ENCODE measurements at places on chromosomes 11 and 22.
A peak's percentile ranks its signal among the peaks of the same experiment; 100 is the strongest.

DNA sequence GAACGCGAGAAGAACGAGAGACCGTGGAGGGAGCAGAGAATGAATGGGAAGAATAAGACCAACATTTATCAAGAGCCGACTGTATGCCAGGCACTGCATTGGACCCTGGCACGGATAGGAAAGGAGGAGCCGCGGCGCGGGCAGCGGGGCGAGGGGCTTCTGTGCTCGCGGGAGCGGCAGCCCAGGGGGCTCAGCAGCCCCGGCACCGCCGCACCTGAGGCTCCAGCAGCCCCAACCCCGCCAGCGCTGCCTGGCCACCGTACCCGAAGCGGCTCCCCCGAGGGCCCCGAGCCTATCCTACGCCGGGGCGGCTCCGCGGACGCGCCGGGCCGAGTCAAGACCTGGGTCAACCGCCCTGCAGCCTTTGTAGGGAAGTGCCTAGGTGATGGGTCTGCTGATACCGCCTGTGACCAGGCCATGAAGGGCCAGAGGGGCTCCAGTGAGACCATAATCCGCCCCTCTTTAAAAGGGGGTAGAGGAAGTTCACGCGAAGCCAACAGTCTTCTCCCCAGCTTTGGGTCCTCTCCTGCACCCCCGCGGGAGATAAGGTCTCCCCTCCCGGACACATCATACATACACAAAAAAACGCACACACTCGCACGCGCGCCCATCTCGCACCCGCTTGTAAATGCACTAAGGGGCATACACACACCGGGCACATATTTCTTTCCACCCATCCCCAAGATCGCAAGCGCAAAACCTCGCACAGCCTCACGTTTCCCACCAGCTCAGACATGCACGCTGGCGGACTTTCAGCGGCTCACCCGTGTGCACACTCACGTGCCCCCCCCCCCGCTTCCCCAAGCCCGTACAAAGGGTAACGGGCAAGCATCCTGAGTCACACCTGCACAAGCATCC is 935 bp upstream of the RTN4RL2 start:
- no peak for DNase-seq

GRCh38 chr11:129896062-129896461 is 684 bp upstream of the NFRKB start:
- DNase-seq = no peak

- no peak for DNase-seq
Observed at GRCh38 chr22:36362932-36363331, 24.8 kb downstream of the MYH9 start.

DNA sequence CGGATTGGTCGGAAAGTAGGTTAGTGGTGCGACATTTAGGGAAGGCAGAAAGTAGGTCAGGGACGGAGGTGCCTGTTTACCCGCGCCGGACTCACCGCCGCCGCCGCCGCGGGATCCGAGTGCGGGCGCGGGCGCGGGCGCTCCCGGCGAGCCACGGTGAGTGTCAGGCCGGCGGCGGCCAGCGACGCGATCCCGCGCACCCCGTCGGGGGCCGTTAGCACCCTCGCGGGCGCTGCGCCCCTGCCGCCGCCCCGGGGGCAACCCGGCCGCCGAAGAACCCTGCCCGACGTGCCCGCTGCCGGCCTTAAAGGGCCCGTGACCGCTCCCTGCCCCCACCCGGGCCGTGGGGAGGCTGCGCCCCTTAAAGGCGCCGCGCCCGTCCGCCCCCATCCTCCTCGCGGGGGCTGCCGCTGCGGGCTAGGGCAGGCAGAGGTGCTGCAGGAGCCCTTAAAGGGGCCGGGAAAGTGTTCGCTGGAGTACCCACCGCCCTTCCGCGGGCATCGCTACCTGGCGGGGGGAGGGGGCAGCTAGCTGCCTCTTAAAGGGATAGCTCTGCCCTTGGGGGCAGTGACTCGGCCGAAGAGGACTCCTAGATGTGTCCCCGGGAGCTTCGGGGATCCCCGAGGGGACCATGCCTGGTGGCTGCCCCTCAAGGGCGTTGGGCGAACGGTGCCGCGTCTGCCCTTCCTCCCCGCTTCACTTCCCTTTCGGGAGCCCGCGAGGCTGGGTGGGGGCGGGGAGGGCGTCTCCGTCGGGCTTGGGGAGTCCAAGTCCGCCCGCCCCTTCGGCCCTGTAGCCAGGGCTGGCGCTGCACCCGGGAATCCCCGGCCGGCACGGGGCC is at the start of gene BMAL1:
Gene BMAL1, plus strand, starts transcription at position 23 of the 841 bp plus-strand sequence. CDS start 76,519 bp downstream, outside the sequence.
- peak; percentile 23 for DNase-seq

GRCh38 chr22:50529897-50530579 is at the start of gene TYMP:
TYMP (minus strand) TSS chr22:50530012; CDS start chr22:50529709, 303 bp downstream.
- DNase-seq = peak; percentile 62

- DNase-seq = no peak
Observed at GRCh38 chr11:80412604-80413003, 971.8 kb upstream of the TENM4 start.

GRCh38 chr22:27754247-27754887 is 47.2 kb downstream of the MN1 start:
- no peak for DNase-seq

- DNase-seq = no peak
Observed at GRCh38 chr11:33664827-33665226, 35.8 kb downstream of the C11orf91 start.

- no peak for DNase-seq
Observed at GRCh38 chr11:70671083-70671482, 272.8 kb downstream of the CTTN start.

DNA sequence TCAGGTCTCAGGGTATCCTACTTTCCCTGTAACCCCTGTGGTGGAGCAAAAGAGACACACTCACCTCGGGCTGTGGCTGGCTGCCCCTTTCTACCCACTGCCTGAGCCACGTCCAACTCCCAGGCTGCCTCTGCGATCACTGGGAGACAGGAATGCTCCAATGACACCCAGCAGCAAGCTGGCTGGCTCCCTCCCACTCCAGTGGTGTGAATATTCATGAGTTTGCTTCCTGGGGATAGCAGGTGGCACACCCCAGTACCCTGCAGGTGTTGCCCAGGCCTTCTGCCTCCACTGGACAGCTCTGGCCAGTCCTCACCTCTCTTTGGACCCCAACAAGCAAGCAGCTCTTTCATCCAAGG is 9.7 kb downstream of the GAL3ST1 start:
- DNase-seq = no peak

DNA sequence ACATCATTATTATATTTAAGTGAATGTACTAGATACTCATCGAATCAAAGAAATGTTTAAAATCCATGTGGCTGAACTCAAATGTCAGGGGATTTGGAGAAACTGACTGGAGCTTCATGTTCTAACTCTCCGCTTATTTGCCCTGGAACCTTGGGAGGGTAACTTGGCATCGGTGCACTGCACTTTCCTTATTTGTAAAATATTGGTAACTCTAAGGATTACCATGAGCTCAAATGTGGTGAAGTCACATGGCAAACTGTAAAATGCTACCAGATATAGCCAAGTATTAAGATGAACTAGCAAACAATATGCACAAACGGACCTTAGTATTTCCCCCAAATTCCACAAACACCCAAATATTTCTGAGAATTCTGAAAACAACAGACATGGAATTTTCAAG is 75.6 kb downstream of the ETS1 start:
- no peak for DNase-seq

DNA sequence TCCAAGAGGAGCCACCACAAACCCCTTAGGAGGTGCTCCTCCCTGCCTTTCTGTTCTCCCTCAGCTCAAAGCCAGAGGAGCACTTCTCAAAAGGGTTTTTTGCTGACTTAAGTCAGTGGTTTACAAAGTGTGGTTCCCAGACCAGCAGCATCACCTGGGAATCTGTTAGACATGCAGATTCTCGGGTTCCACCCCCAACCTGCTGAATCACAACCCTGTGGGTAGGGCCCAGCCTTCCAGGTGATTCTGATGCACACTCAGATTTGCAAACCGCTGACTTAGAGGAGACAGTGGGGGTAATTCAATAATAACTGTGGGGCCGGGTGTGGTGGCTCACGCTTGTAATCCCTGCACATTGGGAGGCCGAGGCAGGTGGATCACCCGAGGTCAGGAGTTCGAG is 22.8 kb downstream of the CREB3L1 start:
- no peak for DNase-seq

GRCh38 chr11:101199416-101199815 is 69.8 kb upstream of the PGR start:
- no peak for DNase-seq

- no peak for DNase-seq
Observed at GRCh38 chr11:134449713-134450112, 37.7 kb upstream of the B3GAT1 start.

DNA sequence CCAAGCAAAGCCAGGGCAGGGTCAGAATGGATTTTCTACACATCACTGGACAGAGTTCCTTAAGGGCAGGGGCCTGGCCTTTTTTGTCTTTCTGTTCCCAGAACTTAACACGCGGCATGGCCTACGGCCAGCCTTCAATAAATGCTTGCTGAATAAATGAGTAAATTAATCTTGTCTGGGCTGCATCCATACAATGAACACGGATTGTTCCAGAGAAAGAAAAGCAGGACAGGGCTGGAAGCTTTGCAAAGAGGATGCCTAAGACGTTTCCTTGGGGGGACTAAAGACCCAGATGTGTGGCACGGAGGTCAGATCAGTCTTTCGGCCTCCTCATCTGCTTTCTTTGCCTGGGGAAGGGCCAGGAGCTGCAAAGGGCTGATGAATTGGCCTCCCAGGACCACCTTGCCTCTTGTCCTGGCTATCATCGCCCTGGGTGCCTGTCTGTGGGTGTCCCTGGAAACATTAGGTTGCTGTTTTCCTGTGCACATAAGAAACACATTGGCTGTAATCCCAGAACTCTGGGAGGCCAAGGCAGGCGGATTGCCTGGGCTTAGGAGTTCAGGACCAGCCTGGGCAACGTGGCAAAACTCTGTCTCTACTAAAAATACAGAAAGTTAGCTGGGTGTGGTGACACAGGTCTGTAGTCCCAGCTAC is 20.8 kb upstream of the RFPL3 start:
- DNase-seq = no peak

DNA sequence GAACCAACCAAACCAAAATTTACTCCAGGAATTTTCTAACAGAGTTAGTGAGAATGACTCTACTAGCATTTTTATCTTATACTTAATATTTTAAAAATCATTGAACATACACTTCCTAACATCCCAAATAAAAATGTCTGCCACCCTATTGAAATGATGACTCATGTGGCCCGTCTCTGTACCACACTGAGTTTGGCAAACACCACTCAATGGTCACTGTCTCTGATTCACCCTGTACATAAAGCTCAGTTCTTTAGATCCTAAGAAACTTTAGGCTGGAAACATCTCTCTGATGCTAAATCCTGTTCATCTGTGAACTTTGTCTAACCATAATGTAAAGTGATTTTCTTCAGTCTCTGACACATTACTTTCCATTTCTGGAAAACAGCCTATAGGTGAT is 182.0 kb downstream of the CWF19L2 start:
- no peak for DNase-seq

GRCh38 chr22:31646186-31647019 is 15.6 kb downstream of the PISD start:
- no peak for DNase-seq

DNA sequence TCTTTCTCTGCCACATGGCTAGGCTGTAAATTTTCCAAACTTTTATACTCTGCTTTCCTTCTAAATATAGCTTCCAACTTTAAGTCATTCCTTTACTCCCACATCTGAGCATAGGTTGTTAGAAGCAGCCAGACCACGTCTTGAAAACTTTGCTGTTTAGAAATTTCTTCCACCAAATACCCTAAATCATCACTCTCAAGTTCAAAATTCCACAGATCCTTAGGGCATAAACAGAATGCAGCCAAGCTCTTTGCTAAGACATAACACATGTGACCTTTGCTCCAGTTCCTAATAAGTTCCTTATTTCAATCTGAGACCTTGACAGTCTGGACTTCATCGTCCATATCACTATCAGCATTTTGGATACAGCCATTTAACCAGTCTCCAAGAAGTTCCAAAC is 749.9 kb downstream of the METTL15 start:
- DNase-seq = no peak

GRCh38 chr22:49301398-49302149 is 526.1 kb downstream of the BRD1 start:
- DNase-seq = no peak

- DNase-seq = no peak
Observed at GRCh38 chr11:3939651-3940190, 84.3 kb downstream of the STIM1 start.

DNA sequence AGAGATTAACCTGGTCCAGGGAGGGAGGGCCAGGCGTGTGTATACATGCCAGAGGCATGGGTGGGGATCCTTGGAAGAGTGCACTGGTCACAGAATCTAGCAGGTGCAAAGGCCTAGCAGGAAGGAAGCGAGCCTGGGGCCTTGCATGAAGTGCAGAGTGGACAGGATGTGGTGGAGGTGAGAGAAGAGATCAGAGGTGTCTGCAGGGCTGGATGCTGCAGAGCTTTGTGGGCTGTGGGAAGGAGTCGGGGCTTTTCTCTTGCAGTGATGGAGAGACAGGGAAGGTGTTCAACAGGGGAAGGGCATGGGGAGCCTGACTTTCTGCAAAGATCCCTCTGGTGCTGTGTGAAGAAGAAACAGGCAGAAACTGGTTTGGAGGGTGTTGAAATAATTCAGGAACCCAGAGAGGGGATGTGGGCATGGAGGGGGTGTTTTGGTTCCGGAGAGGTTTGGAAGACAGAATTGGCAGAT is 2.5 kb upstream of the TPST2 start:
- DNase-seq = no peak

GRCh38 chr11:77590194-77590782 is 535 bp downstream of the AQP11 start:
- DNase-seq = no peak

- no peak for DNase-seq
Observed at GRCh38 chr22:27800250-27801201, 1.0 kb downstream of the MN1 start.

DNA sequence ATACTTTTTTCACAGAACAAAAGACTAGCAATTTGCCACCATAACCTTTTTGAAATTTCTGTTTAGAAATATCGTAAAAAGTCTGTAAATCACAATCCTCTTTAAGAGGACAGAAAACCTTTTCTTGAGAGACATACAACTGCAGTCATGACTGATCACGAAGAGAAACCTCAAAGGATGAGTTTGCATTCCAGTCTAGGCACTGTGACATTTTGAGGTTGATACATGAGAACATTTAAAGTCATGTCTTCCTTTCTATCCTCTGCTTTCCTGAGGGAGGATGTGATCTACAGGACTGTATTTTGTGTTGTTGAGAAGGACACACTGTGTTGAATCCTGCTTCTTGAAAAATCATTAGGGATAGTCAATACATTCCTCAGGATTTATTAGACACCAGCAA is 476.7 kb upstream of the CCDC179 start:
- DNase-seq = no peak

- no peak for DNase-seq
Observed at GRCh38 chr11:19437760-19438159, 197.0 kb upstream of the E2F8 start.

GRCh38 chr11:26896719-26897118 is 97.2 kb upstream of the FIBIN start:
- DNase-seq = no peak
